ENCODE measurements at places on chromosomes 4 and X. TPM values are rescaled to one million over a fixed set of nuclear protein-coding genes. Genes with fewer than 3 reads are reported as not detected.

The PDE6B gene
- total RNA-seq, result 4.2 TPM

The ZAR1 gene
- 0.11 TPM for total RNA-seq

The RTL9 gene
- not detected for total RNA-seq

The C4orf51 gene
- total RNA-seq, result not detected

The INTU gene
- total RNA-seq, result 6.6 TPM

The CENPVL2 gene
- total RNA-seq, result 0.34 TPM

The COL25A1 gene
- 0.74 TPM for total RNA-seq

The PARM1 gene
- 0.63 TPM for total RNA-seq

The AFF1 gene
- total RNA-seq, result 4.5 TPM

The SSX1 gene
- total RNA-seq, result not detected

The NDST3 gene
- 0.57 TPM for total RNA-seq

The TRMT10A gene
- total RNA-seq, result 3.7 TPM

The ARR3 gene
- total RNA-seq, result not detected

The BTC gene
- total RNA-seq, result 0.29 TPM

The STOX2 gene
- 3.3 TPM for total RNA-seq

The MAGEA12 gene
- total RNA-seq, result 60.6 TPM

The UTP3 gene
- total RNA-seq, result 15.7 TPM

The SPANXN3 gene
- total RNA-seq, result not detected

The SH3TC1 gene
- 10.1 TPM for total RNA-seq

The CT45A9 gene
- not detected for total RNA-seq

The CDKL5 gene
- 2.1 TPM for total RNA-seq

The MAGEE2 gene
- not detected for total RNA-seq

The STK26 gene
- 52.3 TPM for total RNA-seq

The TMEM255A gene
- 0.06 TPM for total RNA-seq

The ZCCHC18 gene
- 0.39 TPM for total RNA-seq

The HS3ST1 gene
- not detected for total RNA-seq

The DTHD1 gene
- not detected for total RNA-seq

The IRF2 gene
- total RNA-seq, result 10.7 TPM

The EIF1AX gene
- 47.5 TPM for total RNA-seq

The SLC7A11 gene
- 3.0 TPM for total RNA-seq

The TEX13C gene
- total RNA-seq, result 14.9 TPM

The DMP1 gene
- total RNA-seq, result not detected

The GATA1 gene
- total RNA-seq, result not detected

The RASL11B gene
- total RNA-seq, result 2.0 TPM

The MXRA5 gene
- 0.21 TPM for total RNA-seq

The KDR gene
- total RNA-seq, result 0.48 TPM

The NXF2 gene
- 1.9 TPM for total RNA-seq

Measured in Daoy (cell line).